Daoy (cell line): ENCODE measurements at places on chromosomes 3 and 15.

DNA sequence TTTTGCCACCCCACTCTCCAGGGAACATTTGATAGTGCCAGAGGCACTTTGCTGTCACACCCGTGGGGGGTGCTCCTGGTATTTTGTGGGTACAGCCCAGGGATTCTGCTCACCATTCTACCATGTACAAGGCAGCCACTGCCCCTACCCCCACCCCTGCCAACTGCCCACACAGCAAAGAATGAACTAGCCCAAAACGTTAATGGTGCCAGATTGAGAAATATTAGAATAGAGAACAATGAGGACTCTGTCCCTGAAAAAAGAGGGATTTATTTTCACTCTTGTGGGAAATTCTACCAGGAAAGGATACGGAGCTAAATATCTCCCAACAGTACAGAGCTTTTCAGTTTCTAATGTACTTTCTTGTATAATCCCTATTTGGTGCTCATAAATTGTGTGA is 154.5 kb upstream of the SUCLG2 start:
- no peak for DNase-seq

DNA sequence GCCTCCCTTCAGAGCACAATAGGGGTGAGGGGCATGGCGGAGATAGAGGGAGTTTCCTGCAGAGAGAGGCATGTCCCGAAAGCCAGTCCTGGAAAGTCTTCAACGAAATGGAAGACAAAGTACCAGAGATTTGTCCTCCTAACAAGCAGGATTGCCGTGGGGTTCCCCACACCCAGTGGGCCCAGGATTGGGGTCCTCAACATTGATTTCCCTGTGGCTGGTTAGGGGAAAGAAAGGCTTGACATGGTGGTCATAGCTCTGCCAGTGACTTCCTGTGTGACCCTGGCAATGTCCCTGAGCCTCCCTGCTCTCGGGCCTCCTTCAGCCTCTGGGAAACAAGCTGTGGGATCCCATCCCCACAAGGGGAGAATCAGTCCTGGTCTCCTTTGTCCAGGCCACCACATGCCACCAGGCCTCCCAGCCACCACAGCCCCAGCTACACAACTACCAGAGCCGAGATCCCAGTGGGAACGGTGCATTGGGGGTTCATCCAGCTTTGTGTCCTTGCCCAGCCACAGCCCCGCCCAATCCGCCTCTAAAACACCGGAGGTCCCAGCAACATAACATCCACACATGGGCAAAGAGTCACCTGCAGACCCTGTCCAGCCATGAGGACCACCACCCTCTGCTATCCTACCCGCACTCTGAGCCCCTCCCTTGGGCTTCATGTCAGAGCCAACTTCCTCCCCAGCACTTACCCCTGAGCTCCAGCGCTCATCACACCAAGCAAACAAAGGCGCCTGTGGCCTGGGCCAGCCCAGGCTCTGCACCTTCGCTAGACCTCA is 63.0 kb downstream of the ADAMTS17 start:
- DNase-seq = no peak

- no peak for DNase-seq
Observed at GRCh38 chr3:42662037-42662812, 8.7 kb downstream of the ZBTB47 start.

DNA sequence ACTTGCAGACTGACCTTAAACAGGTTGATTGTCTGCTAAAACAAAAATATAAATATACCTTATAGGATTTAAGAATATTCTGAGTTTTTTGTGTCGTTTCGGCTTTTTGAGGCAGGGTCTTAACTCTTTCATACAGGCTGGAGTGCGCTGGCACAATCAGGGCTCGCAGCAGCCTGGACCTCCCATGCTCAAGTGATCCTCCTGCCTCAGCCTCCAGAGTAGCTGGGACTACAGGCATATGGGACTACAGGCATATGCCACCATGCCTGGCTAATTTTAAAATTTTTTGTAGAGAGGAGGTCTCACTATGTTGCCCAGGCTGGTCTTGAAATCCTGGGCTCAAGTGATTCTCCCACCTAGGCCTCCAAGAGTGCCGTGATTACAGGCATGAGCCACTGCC is 113.9 kb downstream of the TCF12 start:
- no peak for DNase-seq

DNA sequence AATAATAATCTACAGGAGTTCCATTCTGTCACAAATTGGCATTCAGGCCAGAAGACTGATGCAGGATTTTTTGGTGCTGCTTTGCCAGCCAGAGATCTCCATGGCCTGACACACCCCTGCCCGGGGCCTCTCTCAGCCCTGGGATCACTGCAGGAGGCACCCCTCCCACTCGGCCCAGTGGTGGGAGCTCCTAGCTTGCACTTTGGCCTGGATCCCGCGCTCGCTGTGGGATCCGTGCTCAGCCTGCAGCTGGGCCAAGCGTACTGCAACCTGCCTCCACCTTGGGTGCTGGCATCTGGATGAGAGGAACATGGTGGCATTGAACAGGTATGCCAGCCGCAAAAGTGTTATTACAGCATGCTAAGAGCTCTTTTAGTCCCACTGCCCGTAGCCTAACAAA is 656.7 kb upstream of the CCDC54 start:
- no peak for DNase-seq

DNA sequence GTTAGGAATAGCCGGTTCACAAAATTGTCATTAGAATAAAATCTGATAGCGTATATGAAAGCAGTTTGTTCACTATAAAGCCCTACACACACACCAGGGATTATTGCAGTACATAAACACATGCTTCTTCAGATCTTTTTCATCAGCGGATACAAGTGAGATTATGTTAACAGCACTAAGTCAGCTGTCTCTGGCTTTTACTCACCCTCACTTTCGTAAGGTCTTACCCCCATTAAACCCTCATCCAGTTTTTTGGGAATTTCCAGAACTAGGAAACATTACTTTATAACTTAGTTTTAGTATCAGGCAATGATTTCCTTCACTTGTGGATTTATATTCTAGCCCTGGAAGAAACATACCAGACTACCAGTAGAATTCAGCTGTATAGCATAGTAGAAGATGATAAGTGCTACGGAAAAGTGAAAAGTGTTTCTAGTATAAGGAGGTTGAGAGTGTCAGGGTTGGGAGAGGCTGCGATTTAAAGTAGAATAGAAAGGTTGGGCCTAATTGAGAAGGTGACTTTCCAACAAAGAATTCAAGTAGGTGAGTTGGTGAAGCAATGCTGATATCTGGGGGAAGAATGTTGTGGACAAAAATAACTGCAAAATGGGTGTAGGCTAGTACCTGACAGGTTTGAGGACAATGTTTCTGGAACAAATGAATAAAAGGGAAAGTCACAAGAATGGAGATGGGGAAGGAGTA is 22.7 kb downstream of the TMEM207 start:
- no peak for DNase-seq

DNA sequence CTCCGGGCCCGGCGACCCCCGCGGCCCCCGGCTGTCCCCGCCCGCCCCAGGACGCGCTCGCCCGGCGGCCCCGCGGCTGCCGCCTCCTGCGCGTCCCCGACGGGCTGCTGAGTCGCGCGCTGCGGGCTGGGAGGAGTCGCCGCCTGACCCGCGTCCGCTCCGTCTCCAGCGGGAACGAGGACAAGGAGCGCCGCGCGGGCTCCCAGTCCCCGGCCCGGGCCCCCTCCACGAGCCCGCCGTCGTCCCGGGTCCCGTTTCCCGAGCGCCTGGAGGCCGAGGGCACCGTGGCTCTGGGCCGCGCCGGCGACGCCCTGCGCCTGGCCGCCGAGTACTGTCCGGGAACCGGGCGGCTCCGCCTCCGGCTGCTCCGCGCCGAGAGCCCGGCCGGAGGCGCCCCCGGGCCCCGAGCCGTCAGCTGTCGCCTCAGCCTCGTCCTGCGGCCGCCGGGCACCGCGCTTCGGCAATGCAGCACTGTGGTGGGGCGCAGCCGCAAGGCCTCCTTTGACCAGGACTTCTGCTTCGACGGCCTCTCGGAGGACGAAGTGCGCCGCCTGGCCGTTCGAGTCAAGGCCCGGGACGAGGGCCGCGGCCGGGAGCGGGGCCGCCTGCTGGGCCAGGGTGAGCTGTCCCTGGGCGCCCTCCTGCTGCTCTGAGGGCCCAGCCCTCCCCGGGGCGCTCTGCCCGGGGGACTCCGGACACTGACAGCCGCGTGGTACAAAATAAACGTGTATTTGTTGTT is 1.5 kb downstream of the C2CD4A start:
- DNase-seq = peak; percentile 66

DNA sequence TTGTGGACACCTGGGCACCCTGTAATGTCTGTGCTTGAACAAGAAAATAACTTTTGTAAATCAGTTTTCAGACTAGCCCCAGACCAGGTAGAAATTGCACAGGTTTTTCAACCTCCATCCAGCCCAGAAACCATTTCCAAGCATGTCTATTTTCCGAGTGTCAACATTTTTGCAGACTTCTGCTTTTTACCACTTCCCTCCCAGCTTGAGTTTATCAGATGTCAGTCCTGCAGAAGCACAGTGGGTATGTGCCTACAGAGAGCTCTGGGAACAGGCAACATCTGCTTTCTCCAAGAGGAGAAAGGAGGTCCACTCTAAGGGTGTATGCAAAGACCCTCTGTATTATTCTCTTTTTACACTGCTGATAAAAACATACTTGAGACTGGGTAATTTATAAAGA is 83.9 kb downstream of the LRRK1 start:
- DNase-seq = no peak

GRCh38 chr15:87570206-87570605 is 686.3 kb downstream of the NTRK3 start:
- DNase-seq = no peak

DNA sequence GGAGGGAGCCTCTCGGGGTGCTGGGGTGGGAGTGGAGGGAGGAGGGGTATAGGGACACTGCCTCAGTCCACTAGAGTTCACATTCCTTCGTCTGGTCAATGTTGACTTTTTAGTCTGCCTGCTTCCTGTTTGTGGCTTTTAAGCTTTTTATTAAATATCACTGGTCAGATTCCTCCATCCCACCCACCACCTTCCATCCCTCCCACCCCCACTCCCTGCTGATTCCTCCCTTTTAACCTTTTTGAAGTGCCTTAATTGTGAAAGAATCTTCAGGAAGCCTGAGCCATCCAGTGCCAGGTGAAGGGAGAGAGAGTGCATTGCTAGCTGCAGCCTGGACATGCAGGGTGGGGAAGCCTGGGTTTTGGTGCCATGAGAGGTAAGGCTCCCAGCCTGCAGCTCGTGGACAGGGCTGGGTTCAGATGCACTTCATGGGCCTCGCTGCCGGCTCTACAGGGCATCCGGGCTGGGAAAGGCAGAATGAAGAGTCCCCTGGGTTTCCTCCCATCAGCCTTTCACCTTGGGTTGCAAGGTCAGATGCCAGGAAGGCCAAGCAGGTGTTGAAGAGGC is 105.9 kb downstream of the DNAJB8 start:
- no peak for DNase-seq

DNA sequence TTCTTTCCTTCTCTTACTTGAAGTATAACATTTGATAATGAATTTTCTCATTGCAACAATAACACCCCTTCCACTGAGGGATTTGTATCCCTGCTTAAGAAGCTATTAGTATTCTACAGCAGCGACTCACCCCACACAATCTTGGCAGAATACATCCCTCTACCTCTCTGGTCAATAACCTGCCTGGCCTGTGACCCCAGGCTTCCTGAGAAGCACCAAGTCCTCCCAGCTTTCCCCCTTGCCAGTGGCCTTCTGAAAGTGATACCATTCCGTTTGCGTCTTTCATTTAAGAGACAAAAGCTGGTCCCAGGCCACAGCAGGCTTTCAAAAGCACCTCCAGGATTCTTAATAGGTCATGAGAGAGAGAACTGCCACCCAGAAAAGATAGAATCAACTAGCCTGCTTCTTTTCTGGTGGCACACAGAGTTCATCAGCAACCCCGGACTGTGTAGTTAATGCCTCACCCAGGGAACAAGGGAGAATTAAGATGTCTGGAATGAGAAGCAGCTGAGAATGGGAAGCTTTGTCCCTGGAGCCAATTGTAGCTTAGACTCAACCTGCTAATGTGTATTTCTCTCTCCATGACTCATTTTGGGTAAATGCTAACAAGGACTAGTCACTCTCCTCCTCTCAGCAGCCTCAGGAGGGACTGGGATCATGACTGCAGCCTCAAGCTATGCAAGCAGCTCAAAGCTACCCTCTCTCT is 101.0 kb upstream of the CPNE4 start:
- DNase-seq = peak; percentile 91

GRCh38 chr15:60386615-60387014 is 11.2 kb downstream of the ANXA2 start:
- no peak for DNase-seq

DNA sequence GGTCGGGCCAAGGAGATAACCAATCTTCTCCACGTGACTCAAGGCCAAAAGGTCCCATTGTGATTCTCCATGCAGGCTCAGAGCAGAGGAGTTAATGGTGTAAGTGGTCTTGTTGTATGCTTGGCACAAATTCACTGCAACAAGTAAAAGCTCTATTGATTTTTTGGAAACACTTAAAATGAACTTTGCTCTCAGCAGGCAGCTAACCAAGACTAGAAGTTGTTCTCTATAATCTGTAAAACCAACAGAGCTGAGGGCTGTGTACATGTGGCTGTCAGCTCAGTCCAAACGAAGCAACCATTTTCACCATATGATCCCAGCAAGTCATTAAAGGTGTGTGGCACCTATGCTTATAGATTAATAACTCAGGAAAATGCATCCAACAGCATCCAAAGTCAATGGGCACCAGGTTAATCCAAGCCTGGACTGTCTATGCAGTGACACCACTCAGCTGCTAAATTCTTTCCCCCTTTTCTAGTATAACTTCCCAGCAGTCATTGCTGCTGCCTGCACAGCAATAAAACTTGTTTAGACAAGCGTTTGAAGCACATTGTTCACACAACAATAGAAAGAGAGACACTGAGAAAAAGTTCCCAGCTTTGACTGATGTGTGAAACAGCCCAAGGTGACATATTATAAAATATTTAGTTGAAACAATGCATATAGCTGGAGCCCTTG is 603.8 kb upstream of the ADAMTS9 start:
- DNase-seq = no peak

DNA sequence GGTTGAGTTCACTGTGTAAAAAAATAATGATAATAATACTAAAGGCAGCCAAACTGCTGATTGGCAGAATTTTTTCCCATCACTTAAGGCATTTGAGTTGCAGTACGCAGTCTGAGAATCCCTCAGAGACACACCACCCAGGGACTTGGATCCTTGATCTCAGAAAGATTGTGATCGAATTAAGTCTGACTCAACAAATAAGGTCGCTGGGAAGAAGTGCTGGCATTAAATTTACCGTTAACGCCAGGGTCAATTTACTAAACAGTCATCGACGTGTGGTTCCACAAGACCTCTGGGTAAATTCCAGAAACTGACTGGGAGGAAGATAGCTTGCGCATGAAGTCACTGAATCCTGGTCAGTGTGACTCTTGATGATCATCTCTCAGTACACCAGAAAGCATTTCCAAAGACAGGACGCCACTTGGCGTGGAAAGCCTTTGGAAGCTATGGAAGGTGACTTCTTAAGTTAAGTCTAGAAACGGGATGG is 48.3 kb upstream of the CGNL1 start:
- peak; percentile 88 for DNase-seq

GRCh38 chr15:45635191-45635638 is 386 bp downstream of the SQOR start:
- peak; percentile 54 for DNase-seq
